Activated CD4-positive, alpha-beta T cell treated with anti-CD3 and anti-CD28 coated beads, Interleukin-2, amount 10 ng/mL, durations not matched to agents 7 days and 5 days (primary cell): ENCODE measurements at places on chromosomes 5 and 9.

GRCh38 chr9:69499407-69499806, 172.8 kb downstream of the APBA1 start:
- peaks cover 37% of the 10 kb centered on the region for H3K4me1 ChIP-seq
- H3K27ac ChIP-seq, result no peak overlapping the region
- no peaks in the 10 kb centered on the region for H3K27me3 ChIP-seq
- H3K36me3 ChIP-seq, result peaks cover 2% of the 10 kb centered on the region
- no peak overlapping the region for H3K4me3 ChIP-seq
- no peak for DNase-seq

- no peak overlapping the region for H3K4me3 ChIP-seq
- no peak overlapping the region for H3K27ac ChIP-seq
- H3K36me3 ChIP-seq, result no peaks in the 10 kb centered on the region
- no peaks in the 10 kb centered on the region for H3K27me3 ChIP-seq
- H3K4me1 ChIP-seq, result no peaks in the 10 kb centered on the region
These were observed 357.3 kb downstream of the SPOCK1 start for GRCh38 chr5:137141779-137142178.

DNA sequence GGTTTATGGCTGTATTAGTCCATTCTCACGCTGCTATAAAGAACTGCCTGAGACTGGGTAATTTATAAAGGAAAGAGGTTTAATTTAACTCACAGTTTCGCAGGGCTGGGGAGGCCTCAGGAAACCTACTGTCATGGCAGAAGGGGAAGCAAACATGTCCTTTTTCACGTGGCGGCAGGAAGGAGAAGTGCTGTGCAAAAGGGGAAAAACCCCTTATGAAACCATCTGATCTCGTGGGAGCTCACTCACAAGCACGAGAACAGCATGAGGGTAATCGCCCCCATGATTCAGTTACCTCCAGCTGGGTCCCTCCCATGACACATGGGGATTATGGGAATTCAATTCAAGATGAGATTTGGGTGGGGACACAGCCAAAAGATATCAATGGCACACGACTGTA, 13.9 kb downstream of the LRRC70 start:
- DNase-seq, result no peak
- no peaks in the 10 kb centered on the region for H3K4me1 ChIP-seq
- H3K27me3 ChIP-seq, result no peaks in the 10 kb centered on the region

- H3K27ac ChIP-seq, result no peak overlapping the region
- no peaks in the 10 kb centered on the region for H3K36me3 ChIP-seq
- DNase-seq, result no peak
- H3K27me3 ChIP-seq, result no peaks in the 10 kb centered on the region
- no peak overlapping the region for H3K4me3 ChIP-seq
These were observed 1237.8 kb upstream of the ACO1 start for GRCh38 chr9:31146485-31147166.

GRCh38 chr5:135997673-135998335, 31.0 kb upstream of the TGFBI start:
- no peaks in the 10 kb centered on the region for H3K36me3 ChIP-seq
- H3K4me3 ChIP-seq, result no peak overlapping the region
- no peaks in the 10 kb centered on the region for H3K27me3 ChIP-seq
- H3K27ac ChIP-seq, result no peak overlapping the region
- no peak for DNase-seq

GRCh38 chr9:93646640-93647178, 70.3 kb downstream of the PHF2 start:
- no peak overlapping the region for H3K27ac ChIP-seq
- no peak overlapping the region for H3K4me3 ChIP-seq
- H3K27me3 ChIP-seq, result no peaks in the 10 kb centered on the region
- peaks cover 11% of the 10 kb centered on the region for H3K36me3 ChIP-seq
- no peak for DNase-seq

GRCh38 chr5:8923526-8923925, 622.3 kb downstream of the SEMA5A start:
- no peaks in the 10 kb centered on the region for H3K4me1 ChIP-seq
- no peaks in the 10 kb centered on the region for H3K27me3 ChIP-seq
- no peaks in the 10 kb centered on the region for H3K36me3 ChIP-seq
- no peak overlapping the region for H3K27ac ChIP-seq
- DNase-seq, result no peak

- H3K27ac ChIP-seq, result no peak overlapping the region
- H3K36me3 ChIP-seq, result no peaks in the 10 kb centered on the region
- H3K4me1 ChIP-seq, result peaks cover 10% of the 10 kb centered on the region
These were observed 1.4 kb downstream of the NRG2 start for GRCh38 chr5:140041492-140042392.

- no peaks in the 10 kb centered on the region for H3K27me3 ChIP-seq
- peak; percentile 50 for DNase-seq
- H3K36me3 ChIP-seq, result no peaks in the 10 kb centered on the region
- no peak overlapping the region for H3K4me3 ChIP-seq
- H3K27ac ChIP-seq, result no peak overlapping the region
These were observed 8.0 kb upstream of the HABP4 start for GRCh38 chr9:96441798-96442445.

GRCh38 chr5:149045089-149045460, 17.8 kb downstream of the SH3TC2 start:
- H3K27ac ChIP-seq, result no peak overlapping the region
- no peak for DNase-seq
- no peaks in the 10 kb centered on the region for H3K4me1 ChIP-seq
- H3K27me3 ChIP-seq, result no peaks in the 10 kb centered on the region
- no peaks in the 10 kb centered on the region for H3K36me3 ChIP-seq
- H3K4me3 ChIP-seq, result no peak overlapping the region

- H3K36me3 ChIP-seq, result peaks cover 6% of the 10 kb centered on the region
- peaks cover 32% of the 10 kb centered on the region for H3K4me1 ChIP-seq
- peak overlapping the region; percentile 70 for H3K27ac ChIP-seq
- peak overlapping the region; percentile 9 for H3K4me3 ChIP-seq
These were observed 216.6 kb upstream of the EFNA5 start for GRCh38 chr5:107887166-107887943.

DNA sequence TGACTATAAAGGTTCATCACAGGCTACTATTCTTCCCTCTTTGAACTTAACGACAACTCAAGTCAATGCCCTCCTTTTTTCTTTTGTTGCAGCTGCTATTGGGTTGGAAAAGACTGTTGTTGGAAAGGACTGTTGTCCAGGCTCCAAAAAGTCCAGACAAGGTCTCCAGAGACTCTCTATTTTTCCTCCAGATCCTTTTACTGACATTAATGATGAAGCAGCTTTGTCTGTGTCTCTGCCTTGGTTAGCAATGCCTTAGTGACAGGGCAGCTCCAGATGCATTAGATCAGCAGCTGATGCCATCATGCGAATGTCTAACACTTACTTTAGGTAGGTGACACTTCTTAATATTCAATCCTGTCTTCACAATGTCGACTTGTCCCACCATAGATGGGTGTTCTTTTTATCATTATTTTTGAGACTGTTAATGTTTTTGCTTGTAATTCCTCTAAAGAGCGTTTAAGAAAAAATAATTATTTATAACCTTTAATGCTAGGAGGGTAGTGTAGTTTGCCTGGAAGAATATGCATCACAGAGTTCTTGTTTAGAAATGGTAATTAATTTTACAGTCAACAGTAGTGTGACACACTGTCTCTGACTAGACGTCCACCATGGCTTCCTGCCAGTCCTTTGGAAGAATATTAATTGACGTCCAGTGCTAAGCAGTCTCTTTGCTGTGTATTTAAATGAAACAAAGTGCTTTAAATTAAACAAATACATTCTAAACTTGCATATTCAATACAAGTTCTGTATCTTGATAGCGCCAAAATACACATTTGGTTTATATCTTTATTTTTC, 492.2 kb downstream of the NR2F1-AS1 start:
- H3K27ac ChIP-seq, result no peak overlapping the region
- no peaks in the 10 kb centered on the region for H3K4me1 ChIP-seq
- no peaks in the 10 kb centered on the region for H3K36me3 ChIP-seq
- no peaks in the 10 kb centered on the region for H3K27me3 ChIP-seq
